KG1 (cell line): ENCODE measurements at places on chromosomes 4 and X.
A peak's percentile ranks its signal among the peaks of the same experiment; 100 is the strongest.

- no peak for DNase-seq
These were observed 13.7 kb upstream of the DTHD1 start for GRCh38 chr4:36267486-36268268.

DNA sequence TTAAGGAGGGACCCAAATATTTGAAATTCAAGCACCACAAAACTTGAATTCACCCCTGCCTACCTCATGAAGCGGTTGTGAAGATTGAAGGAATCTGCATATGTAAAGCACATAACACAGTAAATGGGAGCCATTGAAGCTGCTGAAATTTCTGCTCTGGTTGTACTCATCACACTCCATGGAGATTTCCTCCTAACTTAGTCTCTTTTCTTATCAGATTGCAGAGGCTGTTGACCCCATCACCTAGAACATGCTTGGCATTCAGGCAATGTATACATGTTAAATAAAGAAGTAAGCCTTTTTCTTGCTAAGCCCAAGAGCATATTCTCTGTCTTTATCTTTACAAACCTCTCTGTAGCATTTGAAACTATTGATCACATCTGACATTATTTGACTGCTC lies 104.9 kb upstream of the TNIP3 start:
- DNase-seq: no peak

DNA sequence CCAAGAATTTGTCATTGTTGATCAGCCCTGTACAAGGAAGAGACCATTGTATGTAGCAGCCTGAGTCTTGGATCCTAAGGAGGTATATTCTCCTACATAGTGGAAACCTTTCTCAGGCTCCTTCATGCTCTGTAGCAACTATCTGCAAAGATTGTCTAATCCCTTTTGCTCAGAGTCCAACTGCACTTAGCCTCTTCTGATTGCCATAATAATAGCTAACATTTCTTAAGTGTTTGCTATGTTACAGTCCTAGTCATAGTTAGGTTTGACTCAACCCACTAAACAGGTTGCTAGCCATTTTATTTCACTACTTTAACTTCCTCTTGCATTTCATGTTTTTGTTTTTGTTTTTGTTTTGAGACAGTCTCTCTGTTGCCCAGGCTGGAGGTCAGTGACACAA lies 50.8 kb upstream of the SLC16A2 start:
- DNase-seq: no peak

DNA sequence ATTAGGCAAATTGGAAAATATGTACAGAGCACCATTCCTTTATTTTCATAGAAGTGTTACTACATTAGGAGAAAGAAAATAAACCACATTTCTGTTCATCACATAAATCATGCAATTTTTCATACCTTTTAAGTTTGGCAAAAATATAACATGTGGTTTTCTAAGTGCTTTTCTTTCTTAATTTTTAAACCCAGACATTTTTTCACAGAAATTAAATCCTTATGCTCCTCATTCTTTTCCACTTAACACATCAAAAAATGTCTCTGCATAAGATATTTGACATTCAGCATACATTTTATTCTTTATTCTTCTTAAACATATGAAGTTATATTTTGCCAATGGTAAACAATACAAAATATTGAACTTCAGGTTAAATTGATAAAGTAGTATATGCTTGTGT lies 826.6 kb upstream of the SLIT2 start:
- DNase-seq: no peak

DNA sequence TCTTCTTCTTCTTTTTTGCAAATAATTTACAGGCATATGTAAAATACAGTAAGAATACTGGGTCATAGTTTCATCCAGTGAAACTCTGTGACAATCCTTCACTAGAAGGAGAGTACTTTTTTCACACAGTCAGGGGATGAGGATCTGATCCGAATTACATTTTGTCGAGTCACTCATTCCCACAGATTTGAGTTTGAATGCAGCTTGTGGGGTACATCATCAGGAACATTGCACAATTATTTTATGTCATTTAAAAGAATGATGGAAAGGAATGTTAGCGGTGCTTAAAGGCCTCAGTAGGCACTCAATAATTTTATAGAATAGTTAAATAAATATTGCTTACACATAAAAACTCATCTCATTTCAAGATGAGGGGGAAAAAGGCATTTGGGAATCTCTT lies 88.6 kb downstream of the CHRNA9 start:
- DNase-seq: no peak

GRCh38 chrX:27597508-27597907 lies 7.4 kb downstream of the DCAF8L2 start:
- DNase-seq: no peak

- DNase-seq: no peak
These were observed 34.5 kb downstream of the CHRNA9 start for GRCh38 chr4:40369437-40370274.

DNA sequence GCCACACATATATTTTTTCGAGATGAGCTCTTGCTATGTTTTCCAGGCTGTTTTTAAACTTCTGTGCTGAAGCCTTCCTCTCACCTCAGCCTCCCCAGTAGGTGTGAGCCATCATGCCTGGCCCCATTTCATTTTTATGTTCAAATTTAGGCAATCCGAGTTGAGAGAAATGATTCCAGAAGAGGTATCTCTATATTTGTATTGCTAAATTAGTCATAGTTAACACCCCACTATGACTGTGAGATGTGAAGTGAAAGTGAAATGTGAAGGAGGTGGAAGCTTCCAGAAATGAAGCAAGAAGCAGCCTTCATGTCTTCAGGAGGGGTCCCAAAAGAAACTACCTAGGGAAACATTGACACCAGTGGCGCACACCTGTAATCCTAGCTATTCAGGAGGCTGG lies 17.7 kb downstream of the APELA start:
- DNase-seq: no peak

DNA sequence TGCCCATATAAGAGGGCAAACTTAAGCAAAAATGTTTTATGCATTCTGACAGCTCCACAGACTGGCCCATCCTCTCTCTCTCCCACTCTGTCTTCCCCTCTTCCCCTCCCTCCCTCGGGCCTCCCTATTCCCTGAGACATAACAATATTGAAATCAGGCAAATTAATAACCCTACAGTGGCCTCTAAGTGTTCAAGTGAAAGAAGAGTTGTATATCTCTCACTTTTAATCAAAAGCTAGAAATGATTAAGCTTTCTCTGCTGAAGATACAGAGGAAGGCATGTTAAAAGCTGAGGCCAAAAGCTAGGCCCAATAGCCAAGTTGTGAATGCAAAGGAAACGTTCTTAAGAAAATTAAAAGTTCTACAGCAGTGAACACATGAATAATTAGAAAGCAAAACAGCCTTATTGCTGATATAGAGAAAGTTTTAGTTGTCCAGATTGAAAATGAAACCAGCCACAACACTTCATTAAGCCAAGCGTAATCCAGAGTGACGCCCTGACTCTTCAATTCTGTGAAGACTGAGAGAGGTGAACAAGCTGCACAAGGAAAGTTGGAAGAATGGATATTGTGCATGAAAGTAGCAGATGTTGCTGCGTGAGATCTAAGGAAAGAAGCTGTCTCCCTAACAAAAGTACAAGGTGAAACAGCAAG lies 54.9 kb downstream of the USO1 start:
- DNase-seq: no peak

DNA sequence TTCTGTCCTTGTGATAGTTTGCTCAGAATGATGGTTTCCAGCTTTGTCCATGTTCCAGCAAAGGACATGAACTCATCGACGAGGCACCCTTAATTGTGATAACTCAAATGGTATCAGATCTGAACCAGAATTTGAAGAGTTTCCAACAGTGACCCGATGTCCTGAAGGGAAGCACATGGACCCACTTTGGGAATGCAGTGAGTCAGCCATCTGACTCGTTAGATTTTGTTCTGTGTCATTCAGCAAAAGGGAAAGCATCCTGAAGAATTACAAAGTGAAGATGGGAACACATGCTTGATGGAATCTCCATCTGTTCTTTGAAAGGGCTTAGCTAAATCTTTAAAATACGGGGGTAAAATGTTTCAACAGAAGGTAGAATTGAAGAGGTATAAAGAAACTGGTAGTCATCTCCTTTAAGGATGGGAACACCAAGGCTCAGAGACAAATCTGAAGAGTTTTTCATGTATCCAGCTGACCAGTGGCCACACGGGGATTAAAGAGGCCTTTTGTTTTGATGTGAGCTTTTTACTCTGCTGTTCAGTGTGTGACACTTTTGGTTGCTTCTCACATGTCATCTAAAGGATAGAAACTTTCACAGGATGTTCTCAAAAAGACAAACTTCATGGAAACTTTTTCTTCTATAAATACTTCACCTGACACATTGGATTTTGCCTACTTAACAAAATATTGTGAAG lies 393.8 kb downstream of the INPP4B start:
- no peak for DNase-seq

GRCh38 chrX:118631586-118631985 lies 95.8 kb upstream of the IL13RA1 start:
- DNase-seq: no peak

DNA sequence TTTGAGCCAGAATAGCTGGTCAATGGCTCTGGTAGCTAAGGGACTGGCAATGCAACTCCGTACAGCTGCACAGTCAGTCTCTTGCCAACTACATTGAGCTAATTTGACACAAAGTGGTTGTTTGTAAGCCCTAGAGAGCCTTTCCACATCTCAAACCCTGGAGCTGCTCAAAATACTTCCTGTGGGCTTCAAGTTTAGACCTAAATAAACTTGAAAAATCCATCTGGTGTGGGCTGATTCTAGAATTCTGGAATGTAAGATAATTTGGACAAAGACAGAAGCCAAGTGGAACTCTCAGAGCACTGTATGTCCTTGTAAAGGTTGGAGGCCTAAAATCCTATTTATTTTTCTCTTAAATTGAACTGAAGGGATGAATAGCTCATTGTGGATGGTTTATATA lies 380.8 kb downstream of the SPRY1 start:
- no peak for DNase-seq

DNA sequence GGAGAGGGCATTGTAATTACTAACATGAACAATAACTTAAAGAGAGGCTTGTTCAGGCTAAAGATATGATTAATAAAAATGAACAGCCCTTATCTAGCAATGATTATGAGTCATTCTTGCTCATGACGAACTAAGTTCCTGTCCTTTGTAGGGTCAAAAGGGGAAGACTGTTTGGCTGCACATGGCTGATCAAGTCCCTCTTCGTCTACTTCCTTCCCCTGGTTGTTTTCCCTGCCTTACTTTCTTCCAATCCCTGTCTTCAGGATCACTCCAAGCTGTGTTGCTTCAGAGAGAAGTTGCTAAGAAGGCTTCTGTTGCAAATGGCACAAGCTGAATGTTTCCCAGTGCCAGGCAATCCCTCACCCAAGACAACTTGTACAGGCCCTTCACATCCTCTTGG lies 115.0 kb upstream of the HS3ST1 start:
- no peak for DNase-seq

- DNase-seq: no peak
These were observed 29.9 kb upstream of the PROM1 start for GRCh38 chr4:16113741-16114140.

- no peak for DNase-seq
These were observed 122.3 kb upstream of the TMEM164 start for GRCh38 chrX:109880629-109881028.

GRCh38 chr4:3746701-3747580 lies 19.2 kb upstream of the ADRA2C start:
- DNase-seq: no peak

GRCh38 chrX:104430742-104431119 lies 135.3 kb upstream of the IL1RAPL2 start:
- no peak for DNase-seq

- DNase-seq: peak; percentile 0
These were observed 84.0 kb downstream of the RTL9 start for GRCh38 chrX:110442635-110443034.
